Femur (tissue), 1 donor: ENCODE measurements at places on chromosomes 7 and 10.

DNA sequence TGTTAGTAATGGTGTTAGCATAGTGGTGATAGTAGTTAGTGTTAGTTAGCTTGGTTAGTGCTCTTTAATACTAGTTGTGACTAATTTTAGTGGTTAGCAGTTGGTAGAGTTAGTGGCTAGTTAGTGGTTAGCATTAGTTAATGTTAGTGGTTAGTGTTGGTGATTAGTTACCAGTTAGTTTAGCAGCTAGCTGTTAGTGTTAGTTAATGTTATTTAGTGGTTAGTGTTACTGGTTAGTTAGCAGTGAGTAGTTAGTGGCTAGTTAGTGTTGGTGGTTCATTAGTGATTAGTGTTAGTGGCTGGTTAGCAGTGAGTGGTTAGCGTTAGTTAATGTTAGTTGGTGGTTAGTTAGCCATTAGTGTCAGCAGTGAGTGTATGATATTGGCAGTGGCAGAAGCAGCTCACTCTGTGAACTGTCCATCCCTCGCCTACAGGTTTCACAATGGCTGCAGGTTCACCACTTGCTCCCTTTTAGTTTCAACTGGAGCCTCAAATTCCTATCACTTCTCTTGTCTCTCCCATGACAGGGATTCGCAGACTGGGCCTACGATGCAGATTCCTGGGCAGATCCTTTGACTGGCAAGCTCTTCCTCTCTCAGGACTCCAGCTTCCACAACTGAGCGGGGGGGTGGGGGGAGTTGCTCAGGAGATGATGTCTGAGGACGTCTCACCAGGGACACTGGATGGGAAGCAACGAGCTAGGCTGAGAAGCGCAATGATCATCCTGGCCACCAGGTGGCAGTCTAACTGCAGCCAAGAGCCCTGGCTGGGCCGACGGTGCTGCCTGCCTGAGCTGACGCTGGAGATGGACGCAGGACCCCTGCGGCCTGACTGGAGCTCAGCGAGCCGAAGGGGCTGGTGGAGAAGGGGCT lies 19.5 kb downstream of the GHRHR start:
- peak; percentile 92 for DNase-seq

DNA sequence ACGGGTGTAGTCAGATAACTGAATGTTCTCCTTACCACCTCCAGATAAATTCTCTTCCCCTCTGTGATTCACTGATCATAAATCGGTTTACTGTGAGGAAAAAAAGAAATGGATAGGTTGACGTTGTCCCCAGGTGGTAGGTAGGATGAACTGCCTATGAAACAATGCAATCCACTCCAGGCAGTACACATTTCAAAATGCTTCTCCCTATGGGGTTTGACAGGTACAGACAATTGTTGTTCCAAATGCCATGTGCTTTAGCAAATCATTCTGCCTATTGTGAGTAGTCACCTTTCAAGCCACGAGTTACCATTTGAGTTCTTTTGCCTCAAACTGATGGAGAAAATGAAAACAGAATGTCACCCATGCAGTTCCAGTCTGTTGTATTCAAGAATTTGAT lies 21.8 kb downstream of the VIM start:
- DNase-seq, result no peak

GRCh38 chr7:36045830-36046341 lies 107.2 kb upstream of the EEPD1 start:
- no peak for DNase-seq

DNA sequence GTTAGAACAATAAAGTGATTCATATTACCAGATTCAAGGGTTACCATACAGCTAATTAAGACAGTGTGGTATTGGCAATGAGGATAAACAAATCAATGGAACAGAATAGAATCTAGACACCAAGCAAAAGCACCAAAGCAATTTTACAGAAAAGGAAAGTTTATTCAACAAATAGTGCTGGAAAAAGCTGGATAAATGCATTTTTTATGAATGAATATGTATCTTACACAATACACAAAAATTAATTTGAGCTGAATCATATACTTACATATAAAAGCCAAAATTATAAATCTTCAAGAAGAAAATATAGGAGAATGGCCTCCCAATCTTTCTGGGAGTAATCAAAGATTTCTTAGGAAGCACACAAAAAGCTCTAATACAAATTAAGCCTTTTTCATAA lies 220.4 kb upstream of the PTN start:
- no peak for DNase-seq

GRCh38 chr10:26931223-26931622 lies 70.5 kb upstream of the ABI1 start:
- DNase-seq, result no peak

- no peak for DNase-seq
Observed at GRCh38 chr10:132578287-132578951, 40.8 kb downstream of the INPP5A start.

- no peak for DNase-seq
Observed at GRCh38 chr7:136919820-136920219, 51.4 kb downstream of the CHRM2 start.

GRCh38 chr7:39530971-39531370 lies 35.2 kb upstream of the YAE1 start:
- DNase-seq, result no peak

DNA sequence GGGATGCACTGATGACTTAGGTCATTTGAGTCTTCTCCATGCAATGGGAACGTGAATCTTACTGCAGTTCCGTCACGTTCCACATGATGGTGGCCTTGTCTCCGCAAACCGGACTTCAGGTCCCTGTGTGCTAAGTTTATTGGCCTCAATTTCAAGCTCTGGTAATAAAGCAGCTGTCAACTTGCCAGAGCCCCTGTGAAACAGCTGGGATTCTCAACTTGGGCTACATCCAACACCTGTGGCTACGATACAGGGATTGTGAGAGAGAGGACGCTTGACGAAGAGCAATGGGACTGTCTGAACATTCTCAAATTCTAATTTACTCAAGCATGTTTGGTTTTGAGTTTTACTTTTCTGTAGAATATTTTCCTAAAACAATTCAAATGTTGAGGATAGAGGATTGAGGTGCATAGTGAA lies 174.2 kb downstream of the PTN start:
- DNase-seq, result peak; percentile 88

DNA sequence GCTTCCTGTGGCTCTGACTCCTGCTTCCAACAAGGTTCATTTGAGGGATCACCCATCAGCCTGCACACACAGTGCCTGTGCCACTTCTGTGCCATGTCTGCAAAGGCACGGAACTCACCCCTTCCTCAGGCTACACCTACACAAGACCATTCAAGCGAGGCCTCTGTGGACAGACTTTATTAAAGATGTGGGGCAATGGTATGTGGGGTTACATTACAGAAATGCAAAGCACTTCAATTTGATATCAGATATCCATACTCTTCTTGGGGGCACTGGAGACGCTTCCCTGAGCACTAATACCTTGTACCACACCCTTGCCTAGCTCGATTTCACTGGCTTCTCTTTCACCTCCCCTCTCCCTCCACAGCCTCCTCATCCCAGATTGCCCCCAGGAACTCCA lies 84.4 kb upstream of the FGL2 start:
- DNase-seq, result no peak

- DNase-seq, result no peak
Observed at GRCh38 chr10:13672548-13672947, 85.8 kb downstream of the PRPF18 start.

DNA sequence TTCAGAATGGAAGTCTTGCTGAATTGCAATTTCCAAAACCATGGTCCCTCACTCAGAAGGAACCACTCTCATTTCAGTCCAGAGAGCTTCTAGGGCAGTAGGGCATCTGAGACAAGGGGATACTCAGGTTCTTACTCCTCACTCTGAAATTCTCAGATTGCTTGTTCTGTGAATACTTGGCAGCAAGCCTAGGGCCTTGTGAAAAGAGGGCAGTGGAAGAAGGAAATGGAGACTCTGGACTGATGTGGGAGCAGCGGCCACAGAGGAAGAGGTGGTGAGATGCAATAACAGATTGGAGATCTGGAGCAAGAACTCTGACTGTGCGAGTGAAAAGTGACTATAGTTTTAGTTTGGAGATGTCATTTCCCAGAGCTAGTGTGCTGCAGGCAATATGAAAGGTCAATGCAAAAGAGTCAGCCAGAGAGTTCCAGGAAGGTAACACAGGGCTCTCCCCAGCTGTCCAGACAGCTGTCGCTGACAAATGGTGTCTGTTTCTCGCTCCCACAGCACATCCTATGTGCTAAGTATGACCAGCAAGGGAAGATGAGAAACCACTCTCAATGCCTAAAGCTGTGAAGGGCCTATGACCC lies 291.6 kb upstream of the KIAA1217 start:
- peak; percentile 56 for DNase-seq

DNA sequence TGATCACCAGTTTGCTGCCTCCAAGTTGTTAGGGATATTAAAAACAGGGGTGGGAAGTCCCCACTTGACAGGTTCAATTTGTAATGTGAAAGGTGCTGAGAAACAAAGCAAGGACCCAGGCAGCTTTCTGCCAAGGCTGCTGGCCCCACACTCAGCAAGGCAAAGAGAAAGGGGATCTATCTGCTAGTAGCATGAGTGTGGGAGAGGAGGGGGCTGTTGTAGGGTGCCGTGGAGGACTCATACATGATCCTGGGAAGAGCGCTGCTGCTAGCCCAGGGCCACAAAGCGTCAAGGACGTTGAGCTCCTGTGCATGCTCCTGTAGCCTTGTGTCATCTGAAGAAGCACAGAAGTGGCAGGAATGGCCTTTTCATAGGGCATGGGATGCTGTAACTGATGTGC lies 96.5 kb upstream of the INSYN2A start:
- no peak for DNase-seq

DNA sequence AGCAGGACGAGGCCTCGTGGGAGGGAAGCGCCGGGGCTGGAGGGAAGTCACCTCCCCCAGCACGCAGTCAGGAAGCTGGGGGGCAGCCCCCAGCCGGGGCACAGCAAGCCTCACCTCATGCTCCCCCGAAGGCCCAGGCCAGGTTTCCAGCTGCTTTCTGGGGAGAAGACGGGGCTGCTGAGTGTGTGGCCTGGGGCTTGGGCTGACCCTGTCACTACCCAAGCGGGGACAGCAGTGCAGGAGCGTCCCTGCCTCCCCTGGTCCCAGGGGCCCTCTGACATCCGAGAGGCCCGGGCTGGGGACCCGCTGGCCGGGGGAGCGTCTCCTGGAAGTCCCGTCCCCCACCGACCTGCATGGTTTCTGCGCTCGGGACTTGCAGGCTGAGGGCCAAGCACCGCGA lies 19.7 kb upstream of the NKX6-2 start:
- DNase-seq, result peak; percentile 6

GRCh38 chr7:101565601-101566209 lies 63.4 kb downstream of the MYL10 start:
- DNase-seq, result no peak

GRCh38 chr10:105538874-105539273 lies 897.8 kb downstream of the SORCS3 start:
- no peak for DNase-seq

GRCh38 chr7:126574276-126575250 lies 678.2 kb downstream of the GRM8 start:
- no peak for DNase-seq

DNA sequence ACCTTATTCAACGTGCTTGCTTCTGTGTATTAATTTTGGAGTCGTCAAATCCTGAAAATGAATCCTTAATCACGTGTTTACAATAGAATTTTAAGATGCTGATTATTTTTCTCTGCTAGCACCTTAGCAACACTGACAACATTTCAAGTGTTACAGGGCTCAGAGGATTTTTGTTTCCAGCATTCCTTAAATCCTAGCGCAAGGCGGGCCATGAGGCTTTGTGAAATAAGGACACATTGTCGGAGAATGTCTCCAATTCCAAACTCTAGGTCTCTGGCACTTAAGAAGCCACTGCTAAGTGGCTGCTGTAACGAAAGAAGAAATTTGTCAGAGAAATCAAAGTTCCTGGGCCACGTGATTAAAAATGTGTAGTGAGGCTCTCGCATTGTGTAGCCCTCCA lies 390.9 kb upstream of the CELF2 start:
- no peak for DNase-seq

DNA sequence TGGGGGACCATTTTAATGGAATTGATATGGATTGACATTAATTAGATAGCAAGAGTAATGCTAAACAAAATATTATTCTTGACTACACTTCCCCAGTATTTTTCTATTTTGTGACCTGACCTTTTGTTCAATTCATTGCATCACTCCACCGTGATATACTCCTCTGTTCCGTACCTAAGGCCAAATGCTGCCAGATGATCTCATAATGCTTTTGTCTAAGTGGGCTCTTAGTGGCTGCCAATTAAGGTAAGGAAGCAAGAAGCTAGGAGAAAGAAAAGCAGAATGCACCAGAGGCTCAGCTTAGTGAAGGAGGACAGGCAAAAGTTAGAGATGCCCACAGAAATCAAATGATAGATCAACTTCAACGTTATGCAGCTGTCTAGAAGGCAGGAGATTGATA lies 36.4 kb downstream of the FEZF1 start:
- DNase-seq, result no peak

DNA sequence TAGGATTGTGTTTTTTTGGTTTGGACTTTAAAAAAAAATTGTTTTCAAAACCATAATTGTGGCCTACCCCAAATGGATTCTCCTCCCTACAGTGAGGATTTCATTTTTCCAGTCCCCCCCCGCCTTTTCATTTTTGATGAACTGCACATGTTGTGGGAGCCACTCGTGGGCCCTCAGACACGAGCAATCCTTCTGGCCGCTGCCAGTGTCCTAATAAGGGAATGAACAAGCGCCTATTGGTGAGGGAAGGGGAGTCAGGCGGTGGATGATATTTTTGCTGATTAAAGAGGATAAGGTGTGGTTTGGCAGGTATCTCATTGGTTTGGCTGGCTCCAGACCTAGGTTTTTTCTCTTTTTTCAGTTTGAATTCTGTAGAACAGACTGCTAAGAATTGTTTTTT lies 78.7 kb upstream of the AGBL3 start:
- peak; percentile 53 for DNase-seq

DNA sequence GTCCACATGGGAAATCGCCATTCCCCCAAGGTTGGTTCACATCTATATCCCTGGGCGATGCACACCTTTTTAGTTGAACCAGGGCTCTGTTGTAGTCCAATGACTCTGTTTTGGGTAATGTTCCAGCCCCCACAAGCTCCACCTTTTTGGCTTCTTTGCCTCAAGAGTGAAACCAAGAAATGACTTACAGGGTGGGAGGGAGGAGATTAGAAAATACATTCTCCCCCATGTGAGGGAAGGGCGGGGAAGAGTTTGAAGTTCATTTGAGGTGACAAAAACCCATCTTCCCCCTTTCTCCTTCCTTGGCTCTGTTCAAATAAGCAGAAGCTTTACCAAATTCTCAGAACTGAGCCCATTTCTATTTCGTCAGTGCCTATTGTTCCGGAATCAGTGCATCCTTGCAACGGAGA lies 82.8 kb downstream of the GATA3 start:
- no peak for DNase-seq

GRCh38 chr10:43846187-43846680 lies 197.6 kb upstream of the ZNF32 start:
- DNase-seq, result peak; percentile 51

- DNase-seq, result no peak
Observed at GRCh38 chr10:63919575-63920279, 398.5 kb downstream of the REEP3 start.

- peak; percentile 58 for DNase-seq
Observed at GRCh38 chr7:71752171-71752935, 620.4 kb downstream of the GALNT17 start.

DNA sequence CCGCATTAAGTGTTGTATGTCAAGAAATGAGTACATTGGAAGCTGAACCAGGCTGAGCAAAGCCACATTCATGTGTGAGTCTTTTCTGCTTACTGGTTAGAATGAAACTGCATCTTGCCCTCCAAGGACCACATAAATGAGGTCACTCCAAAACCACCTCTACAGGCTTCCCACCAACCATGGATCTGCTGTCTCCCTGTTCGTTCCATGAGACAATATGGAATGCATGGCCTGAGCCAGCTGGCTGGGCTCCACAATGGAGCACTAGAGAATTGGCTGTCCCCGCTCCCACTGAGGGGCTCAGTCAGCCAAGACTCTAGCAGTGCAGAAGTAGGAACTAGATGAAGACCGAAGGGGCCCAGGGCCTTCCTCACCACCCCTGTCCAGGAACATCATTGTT lies 120.8 kb downstream of the TNS3 start:
- peak; percentile 85 for DNase-seq
